ENCODE measurements at places on chromosomes 11 and 22.

DNA sequence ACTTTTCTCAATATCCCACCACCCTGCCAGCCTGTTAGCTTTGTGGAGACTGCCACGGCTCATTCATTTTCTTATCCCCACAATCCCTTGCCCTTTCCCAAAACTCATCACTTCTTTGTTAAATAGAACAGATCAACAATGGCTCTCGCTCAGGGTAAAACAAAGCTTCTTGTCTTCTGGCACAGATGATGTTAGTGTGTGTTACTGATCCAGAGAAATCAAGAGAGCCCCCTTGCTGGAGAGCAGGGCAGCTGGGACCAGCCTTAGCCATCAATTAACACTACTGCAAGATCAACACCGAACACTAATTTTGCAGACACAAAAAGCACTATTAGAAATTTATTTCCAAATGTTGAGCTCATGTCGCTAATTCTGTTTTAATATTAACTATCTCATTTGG is 420.9 kb downstream of the TENM4 start:
- no peak for DNase-seq

GRCh38 chr11:115775846-115776245 is 271.6 kb upstream of the CADM1 start:
- no peak for DNase-seq

- no peak for DNase-seq
These were observed 52.4 kb downstream of the CACNA1I start for GRCh38 chr22:39622881-39623367.

DNA sequence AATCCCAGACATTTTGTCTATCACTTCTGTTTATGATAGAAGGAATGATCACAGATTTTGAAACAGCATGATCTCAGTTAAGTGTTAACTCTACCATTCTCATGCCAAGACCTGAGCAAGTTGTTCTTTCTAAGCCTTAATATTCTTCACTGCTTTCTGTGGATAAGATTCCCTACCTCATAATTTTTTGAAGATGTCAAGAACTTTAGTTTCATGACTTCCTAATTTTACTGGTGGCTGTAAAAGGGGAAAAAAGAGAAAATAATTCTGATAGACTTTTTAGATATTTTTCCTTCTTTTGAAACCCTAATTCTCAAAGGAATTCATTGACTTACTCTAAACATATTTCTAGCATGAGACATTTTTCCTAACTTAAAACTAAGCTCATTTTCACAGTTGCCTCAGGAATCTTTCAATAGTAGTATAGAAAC is 520.0 kb upstream of the LUZP2 start:
- DNase-seq, result no peak

DNA sequence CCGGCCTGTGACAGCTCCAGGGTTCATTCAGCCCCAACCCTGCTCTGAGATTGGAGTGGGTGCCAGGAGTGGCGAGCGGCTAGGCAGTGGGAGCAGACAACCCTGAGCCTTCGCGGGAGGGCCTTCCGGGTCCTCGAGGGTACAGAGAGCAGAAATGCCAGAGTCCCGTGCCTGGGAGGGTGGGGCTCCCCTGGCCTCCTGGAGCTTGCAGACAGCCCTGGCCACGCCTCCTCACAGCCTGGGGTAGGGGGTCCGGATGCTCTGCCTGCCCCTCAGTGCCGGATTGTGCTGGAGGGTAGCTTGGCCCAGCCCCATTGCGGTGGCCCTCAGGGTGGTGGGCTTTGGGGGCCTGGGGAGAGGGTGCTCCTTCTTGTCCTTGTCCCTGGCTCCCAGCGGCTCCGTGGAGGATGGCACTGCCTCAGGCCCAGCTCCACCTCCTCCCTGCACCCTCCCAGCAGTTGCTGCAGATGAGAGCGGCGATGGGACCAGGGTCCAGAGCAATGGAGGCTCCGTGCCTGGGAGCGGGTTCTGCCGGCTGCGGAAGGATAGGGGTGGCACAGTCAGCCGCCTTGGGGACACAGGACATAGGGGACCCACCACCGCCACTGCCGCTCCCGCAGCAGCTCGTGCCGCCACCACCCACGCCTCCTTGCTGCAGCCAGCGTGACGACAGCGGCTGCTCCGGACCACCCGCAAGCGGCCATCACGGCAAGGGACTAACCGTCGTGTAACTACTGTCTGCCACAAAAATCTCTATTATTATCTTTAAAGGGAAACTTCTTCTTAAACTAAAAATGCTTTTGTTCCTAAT is 34.9 kb upstream of the OR10G7 start:
- no peak for DNase-seq

DNA sequence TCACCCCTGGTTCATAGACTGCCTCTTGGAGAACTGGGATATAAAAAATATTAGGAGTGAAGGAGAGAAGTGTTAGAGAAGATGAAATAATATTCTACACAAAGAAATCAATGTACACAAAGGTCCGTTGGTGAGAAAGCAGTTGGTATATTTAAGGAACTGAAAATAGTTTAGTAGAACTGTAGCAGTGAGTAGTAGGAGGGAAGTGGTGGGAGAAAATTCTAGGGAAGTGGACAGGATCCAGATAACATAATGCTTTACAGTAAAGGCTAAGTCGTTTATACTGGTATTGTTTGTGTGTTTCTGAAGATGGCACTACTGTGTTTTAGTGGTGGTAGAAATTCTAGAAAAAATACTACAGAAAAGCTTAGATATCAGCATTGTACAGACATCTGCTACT is 120.8 kb upstream of the CHORDC1 start:
- no peak for DNase-seq

Data from fibroblast of skin of left biceps (primary cell).